ENCODE measurements at places on chromosomes 6 and 20.
A peak's percentile ranks its signal among the peaks of the same experiment; 100 is the strongest.

- no peak for DNase-seq
Measured at GRCh38 chr6:160252073-160252813, 6.4 kb downstream of the SLC22A2 start.

DNA sequence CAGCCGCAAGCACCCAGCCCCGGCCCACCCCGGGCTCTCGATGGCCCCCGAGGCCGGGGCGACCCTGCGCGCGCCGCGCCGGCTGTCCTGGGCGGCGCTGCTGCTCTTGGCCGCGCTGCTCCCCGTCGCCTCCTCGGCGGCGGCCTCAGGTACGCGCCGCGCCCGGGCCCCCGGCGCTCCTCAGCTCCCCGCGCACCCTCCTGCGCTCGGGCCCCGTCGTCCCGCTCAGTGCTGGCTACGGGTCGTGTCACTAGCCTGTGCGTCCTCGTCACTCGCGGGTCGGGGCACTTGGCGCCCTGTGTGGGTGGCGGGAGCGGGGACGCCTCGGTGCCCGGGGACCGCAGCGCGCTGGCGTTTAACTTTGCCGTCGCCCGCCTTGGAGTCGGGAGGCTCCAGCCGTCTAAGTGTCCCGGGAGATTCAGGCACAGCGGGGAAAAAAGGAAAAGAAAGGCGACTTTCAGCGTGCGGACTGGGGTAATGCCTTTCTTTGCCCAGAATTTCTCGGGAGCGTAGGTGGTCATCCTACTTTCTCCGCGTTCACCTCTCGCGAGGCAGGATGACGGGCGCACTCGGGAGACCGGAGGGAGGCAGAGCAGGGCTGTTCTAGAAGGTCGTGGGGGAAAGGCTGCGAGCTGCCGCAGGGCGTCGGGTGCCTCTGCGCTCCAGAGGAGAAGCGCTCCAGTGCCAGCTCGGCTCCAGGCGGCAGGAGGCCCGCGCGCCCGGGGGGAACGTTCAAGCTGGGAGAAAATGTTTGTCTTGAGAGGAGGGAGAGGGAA lies 545 bp downstream of the FNDC1 start:
- DNase-seq: peak; percentile 41

- no peak for DNase-seq
Measured at GRCh38 chr20:50373674-50374286, 136.4 kb upstream of the PTPN1 start.

- no peak for DNase-seq
Measured at GRCh38 chr6:45690846-45691245, 313.1 kb upstream of the SUPT3H start.

- DNase-seq: no peak
Measured at GRCh38 chr6:7992002-7992815, 72.0 kb downstream of the BLOC1S5 start.

- DNase-seq: no peak
Measured at GRCh38 chr6:111710439-111710838, 104.8 kb upstream of the TRAF3IP2 start.

GRCh38 chr20:31673435-31673834 lies 35.7 kb downstream of the COX4I2 start:
- no peak for DNase-seq

- no peak for DNase-seq
Measured at GRCh38 chr20:3935956-3936340, 46.8 kb downstream of the PANK2 start.

DNA sequence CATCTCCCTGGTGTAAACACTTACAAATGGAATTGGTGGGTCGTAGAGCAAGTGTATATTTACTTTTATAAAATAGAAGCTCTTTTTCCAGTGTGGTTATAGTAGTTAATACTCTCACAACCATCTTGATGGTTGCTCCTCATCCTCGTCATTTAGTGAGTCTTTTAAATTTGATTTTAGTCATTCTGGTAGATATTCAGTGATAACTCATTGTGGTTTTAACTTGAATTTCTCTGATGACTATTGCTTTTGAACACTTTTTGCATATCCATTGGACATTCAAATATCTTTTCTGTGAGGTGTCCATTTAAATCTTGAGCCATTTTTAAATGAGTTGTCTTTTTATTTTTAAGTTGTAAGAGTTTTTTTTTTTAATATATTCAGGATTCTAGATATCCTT lies 189.2 kb upstream of the PHACTR1 start:
- DNase-seq: no peak

DNA sequence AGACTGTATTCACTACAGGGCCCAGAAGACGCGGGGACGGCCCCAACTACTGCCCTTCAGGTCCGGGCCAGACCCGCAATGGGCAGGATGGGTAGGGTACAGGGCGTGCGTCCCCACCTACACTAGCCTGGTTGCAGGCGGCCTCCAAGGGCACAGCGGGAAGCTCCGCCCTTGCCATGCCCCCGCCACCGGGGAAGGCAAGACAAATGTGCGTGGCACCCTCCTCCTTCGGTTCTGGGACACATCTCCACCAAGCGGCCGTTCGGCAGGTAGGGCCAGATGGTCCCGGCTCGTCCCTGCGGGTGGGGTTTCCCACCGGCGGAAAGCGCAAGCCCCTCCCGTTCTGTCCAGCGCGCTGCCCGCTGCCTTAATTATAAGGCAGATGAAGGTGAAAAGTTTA lies 5.6 kb downstream of the NXT1 start:
- no peak for DNase-seq

- no peak for DNase-seq
Measured at GRCh38 chr6:27066381-27066780, 181.1 kb upstream of the PRSS16 start.

DNA sequence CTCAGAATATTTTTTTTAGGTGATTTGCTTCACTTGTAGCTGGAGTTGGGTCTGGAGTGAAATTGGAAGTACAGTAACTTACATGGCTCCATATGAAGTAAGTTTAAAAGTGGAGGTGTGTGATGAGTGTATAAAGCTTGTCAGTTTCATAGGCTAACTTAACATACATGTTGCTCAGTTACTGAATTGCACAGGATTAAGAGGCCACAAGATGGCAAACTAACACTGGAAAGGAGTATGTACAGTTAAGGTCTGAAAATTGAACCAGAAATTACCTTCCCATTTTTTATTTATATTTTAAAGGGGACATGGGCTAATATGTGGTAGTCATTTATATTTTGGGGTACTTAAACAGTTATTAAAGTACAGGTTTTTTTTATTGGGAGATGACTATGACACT lies 45.3 kb upstream of the SMIM8 start:
- no peak for DNase-seq

DNA sequence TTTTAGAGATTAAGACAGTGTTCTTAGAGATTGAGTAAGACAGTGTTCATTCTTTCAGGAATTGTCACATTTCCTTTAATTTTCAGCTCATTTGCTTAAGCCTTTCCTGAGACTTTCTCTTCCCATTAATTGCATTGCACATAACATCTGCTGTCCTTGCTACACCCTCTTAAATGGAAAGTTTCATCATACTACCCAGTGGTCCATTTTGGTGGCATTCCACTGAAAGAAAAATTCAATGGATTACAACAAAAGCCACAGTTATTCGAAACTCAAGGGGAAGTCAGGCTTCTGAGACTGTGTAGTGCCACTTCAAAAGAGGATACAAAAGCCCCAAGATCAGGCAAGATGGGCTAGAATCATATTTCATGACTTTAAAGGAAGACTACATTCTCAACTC lies 64.0 kb downstream of the RSPO3 start:
- DNase-seq: no peak

DNA sequence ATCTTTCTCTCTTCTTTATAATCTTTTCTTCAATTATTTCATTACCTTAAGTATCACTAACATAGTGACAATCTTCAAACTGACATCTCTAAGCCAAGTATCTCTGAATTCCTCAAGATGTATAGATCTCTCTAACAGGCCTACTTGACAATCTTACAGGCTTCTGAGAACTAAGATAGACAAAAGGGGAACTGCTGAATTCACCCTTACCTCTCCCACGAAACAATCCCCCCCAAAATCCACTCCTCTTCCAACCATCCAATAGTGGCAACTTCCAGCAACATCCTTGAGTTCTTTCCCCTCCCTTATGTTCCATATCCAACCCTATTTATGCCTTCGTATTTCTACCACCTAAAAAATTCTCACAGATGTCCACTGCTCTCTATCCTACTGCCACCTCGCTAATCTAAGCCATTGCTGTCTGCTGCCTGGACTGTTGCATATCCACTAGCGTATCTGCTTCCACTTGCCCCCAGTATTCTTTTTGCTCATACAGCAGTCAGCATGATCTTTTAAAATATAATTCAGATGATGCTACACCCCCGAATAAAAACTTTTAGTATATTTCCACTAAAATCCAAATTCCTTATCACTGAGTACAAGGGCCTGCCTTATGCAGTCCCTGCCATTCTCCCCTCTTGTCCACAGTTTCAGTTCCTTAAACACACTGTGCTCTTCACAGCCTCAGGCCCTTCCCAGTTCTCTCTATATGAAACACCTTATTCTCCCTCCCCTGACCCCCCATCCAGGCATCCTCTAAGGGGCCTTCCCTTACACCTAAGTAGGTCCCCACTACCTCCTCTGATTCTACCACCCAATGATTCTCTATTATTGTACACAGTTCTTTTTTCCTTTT lies 8.0 kb downstream of the REPS1 start:
- no peak for DNase-seq

DNA sequence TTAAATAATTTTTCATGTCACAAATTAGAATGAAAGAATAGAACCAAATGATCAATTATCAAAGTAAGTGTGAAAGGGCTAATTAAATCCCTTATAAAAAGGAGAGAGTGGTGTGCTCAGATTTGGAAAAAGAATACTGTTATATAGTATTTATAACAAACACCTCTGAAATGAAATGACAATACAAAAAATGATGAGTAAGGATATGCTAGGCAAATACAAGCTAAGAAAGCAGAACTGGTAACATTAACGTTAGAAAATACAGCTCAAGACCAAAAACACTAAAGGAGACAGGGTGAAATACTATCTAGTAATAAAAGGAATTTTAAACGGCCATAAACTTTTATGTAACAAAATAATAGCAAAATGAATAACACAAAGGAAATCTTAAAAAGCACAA lies 324.2 kb upstream of the RUNX2 start:
- DNase-seq: no peak

DNA sequence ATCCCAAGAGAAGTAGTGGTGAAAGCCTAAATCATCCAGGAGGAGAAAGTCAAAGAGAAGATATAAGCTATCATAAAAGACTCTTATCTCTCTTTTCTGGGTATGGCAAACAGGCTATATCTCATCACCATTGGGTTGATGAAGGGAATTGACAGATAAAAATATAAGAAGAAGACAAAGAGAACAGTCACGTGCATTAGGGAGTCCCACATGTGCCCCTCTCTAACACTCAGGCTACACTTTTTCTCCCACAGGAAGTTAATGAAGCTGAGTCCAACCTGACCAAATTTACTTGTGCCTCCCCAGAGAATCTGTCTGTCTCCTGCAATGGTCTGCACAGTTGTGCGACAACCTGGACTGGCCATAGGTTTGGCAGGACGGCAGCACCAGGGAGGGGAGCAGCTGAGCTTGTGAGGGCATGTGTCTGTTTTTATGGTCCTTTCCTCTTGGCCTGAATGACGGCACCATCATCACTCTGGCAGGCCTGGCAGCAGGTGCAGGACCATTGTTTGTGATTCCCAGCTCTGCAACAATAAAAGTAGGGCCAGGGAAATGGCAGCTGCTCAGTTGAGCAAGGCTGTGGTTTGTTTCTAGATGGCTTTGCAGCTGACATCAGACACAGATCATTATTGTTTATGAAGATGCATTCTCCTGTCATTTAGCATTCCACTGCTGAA lies 144.5 kb upstream of the MCHR2 start:
- no peak for DNase-seq

DNA sequence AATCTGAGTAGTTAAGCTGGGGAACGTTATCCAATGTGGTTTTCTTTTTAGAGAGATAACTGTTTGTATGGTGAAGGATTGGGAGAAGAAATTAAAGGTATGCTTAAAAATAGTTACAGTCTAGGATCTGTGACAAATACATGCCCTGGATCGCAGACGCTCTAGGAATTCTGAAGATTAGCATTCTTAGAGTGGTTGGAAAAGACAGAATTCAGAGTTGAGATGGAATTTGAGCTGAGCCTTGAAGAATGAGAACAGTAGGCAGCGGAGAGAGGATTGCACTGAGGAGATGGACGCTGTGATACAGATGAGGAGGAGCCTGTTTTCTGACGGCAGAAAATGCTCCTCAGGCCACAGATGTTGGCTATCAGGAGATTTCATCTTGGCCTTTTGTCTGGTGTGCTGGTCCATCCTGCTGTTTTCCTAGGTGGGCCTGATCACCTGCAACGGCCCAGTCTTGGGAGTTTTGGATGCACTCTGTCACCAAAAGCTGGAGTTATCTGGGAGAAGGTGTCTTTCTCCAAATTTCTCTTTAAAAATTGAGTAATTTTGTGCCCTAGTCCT lies 48.3 kb upstream of the KIF25 start:
- no peak for DNase-seq

DNA sequence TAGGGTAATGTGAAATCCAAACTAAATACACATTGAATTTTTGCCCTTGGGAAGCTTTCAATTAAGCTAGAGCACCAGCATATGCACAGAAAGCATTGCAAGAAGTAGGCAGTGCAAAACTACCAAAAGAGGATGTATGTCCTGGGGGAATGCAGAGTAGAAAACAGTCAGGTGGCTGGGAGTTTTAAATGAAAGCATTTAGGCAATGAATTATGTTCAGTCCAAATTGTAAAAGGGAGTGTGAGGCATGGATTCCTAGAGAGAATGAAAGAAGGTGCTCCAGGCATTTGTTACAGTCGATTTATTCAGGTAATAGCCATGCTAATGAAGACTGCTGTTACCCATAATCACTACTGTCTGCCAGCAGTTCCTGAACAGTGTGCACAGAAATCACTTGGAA lies 604.1 kb upstream of the POU3F2 start:
- no peak for DNase-seq

DNA sequence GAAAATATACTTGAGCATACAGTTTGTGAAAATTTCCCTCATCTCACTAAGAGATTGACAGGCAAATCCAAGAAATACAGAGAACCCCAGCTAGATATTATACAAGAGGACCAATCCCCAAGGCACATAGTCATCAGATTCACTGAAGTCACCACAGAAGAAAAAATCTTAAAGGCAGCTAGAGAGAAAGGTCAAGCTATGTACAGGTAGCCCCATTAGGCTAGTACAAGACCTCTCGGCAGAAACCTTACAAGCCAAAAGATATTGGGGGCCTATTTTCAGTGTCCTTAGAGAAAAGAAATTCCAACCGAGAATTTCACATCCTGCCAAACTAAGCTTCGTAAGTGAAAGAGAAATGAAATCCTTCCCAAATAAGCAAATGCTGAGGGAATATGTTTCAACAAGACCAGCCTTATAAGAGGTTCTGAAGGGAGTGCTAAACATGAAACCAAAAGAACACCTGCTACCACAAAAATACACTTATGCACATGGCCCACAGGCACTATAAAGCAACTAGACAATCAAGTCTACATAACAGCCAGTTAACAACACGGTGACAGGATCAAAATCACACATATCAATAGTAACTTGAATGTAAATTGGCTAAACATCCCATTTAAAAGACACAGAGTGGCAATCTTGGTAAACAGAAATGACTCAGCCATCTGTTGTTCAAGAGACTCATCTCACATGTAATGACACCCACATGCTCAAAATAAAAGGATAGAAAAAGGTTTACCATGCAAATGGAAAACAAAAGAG lies 96.3 kb downstream of the FHL5 start:
- no peak for DNase-seq

DNA sequence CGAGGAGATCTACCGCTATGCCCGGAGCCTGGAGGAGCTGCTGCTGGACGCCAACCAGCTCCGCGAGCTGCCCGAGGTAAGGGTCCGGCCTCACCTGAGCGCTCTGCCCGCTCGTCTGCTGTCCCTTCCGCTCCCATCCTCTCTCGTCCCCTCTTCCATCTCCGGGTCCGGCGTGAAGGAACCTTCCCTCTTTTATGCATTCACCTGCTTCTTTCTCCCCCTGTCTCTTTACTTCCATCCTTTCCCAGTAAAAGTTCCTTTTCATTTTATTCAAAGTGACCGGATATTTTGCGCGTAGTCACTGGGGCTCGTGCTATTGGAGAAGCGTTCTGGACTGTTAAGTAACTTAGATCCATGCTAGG lies 516 bp downstream of the LRRC1 start:
- DNase-seq: no peak
